ENCODE measurements at places on chromosomes 12 and 14.

- DNase-seq = no peak
Observed at GRCh38 chr14:72686101-72686500, 207.8 kb downstream of the DPF3 start.

GRCh38 chr12:11896417-11896929, 174.3 kb upstream of the BCL2L14 start:
- DNase-seq = no peak

- no peak for DNase-seq
Observed at GRCh38 chr12:125140279-125141209, 75.3 kb downstream of the AACS start.

DNA sequence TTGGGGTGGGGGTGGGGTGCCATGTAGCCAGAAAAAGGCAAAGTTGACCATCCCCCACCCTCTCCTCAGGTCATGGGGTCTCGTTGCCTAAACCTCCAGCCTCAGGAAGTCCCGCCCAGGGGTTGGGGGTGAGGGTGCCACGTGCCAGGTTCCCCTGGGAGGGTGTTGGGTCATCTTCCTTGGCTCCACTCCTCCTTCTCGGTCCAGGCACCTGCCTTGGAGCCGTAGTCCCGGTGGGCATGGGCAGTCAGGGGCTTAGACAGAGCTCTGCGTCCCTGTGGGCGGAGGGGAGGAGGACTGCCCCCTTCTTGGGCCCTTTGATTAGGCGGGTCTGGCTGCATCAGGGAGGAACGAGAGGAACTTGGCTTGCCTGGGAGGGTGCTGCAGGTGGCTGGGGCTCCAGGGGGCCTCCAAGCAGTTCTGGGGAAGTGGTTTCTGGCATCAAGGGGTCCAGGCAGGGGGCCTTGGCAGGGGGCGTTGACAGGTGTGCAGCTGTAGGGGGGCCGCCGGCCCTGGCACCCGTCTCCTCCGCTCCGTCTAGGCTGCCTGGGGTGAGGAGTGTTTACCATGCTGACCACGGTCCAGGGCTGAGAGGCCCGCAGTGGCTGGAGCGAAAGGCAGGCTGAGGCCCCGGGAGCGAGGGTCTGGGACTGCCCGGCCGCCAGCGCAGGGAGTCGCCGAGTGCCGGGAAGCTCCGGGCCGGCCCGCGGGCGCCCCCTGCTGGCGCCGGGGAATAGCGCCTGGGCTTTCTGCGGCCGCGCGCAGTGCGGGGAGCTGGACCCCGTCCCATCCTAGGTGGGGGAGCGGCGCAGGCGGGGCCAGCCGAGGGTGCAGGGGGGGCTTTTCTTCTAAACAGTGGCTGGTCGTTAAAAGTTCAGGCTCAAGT, 7.9 kb downstream of the SETD1B start:
- DNase-seq = peak; percentile 98

DNA sequence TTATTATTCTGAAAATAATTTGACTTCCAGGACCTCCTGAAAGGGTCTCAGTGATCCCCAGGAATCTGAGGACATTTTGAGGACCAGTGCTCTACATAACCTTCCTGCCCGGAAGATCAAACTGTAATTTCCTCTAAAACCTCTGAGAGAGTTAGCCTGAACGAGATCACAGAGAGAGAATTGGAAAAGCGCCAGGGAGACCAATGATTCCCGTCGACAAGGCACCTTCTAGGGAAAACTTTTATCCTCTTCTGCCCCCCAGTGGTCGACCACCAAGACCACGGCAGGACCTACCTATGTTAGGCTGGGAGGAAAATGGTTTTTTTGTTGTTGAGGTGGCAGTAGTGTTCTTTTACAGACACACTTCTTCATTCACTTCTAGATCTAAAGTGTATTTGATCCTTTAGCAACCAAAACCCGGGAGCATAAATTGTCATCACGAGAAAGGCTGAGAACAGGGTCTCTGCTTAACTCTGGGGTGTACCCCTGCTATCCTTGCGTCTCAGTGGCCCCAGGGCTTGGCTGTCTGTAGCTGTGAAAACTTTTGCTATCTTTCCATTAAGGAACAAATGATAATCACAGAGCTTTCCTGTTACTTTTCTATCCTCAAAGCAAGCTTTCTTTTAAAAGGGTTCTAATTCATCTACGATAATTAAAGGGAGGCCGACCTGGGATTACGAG, 62.9 kb upstream of the NID2 start:
- DNase-seq = no peak

DNA sequence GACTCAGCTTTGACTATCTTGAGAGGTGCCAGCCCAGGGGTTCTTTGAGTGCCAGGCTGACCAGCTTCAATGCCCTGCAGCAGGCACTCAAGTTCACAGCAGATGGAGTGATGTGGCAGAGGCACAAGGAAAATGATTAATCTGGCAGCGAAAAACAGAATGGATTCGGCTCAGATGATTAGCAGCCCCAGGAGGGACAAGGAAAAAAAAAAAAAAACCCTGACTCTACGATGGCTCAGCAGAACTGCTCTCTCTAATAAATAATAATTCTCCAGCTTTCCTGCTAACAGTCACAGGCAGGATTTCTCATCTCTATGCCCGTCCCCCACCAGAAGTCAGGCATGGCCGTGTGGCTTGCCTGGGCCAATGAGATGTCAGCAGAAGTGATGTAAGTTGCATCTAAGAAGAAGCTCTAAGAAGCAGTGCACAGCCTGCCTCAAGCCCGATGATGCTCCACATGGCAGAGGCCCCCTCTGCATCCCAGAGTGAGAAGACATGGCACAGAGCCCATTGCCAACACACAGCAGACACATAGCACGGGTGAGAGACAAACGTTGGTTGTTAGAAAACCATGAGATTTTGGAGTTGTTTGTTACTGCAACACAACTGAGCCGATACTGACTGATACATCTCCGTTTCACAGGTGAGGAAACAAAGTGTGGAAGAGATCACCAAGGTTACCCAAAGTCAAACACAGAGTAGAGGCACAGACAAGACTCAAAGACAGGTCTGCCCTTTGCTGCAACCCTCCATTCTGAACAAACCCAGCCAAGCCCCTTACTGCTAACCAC, 111.0 kb downstream of the SCARB1 start:
- DNase-seq = no peak

GRCh38 chr14:101905614-101906013, 58.8 kb upstream of the DYNC1H1 start:
- no peak for DNase-seq
